ENCODE measurements at places on chromosomes 5 and 9. TPM values are rescaled to one million over a fixed set of nuclear protein-coding genes. Genes with fewer than 3 reads are reported as not detected.

Gene CD180
- not detected for total RNA-seq

Gene ECM2
- total RNA-seq: not detected

Gene CDX1
- not detected for total RNA-seq

Gene IFNK
- total RNA-seq: not detected

DNA sequence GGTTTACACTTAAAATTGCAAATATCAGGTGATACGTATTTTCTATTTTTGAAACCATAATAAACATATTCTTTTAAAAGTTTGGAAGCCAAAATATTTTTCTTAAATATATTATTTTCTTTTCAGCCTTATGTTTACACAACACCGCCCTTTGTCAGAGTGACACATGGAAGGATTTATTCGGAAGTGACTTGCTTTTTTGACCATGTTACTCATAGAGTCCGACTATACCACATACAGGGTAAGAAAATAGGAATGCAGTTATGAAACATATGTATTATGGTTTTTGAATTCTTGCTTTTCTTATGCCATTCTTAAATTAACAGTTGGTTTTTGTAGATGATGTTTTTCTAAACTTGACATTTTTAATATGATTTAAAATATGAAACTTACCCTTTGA, 133.9 kb downstream of the MAN2A1 start:
- DNase-seq: no peak
- no peak overlapping the region for H3K4me3 ChIP-seq
- no peaks in the 10 kb centered on the region for H3K4me1 ChIP-seq
- H3K27me3 ChIP-seq: no peaks in the 10 kb centered on the region

GRCh38 chr9:36966371-36967097, 67.5 kb downstream of the PAX5 start:
- no peaks in the 10 kb centered on the region for H3K4me1 ChIP-seq
- H3K27me3 ChIP-seq: peaks cover 4% of the 10 kb centered on the region
- H3K36me3 ChIP-seq: no peaks in the 10 kb centered on the region

- peaks cover 54% of the 10 kb centered on the region for H3K4me1 ChIP-seq
- no peaks in the 10 kb centered on the region for H3K36me3 ChIP-seq
- no peaks in the 10 kb centered on the region for H3K27me3 ChIP-seq
- peak overlapping the region; percentile 91 for H3K27ac ChIP-seq
Observed at GRCh38 chr9:98168941-98169488, 23.4 kb downstream of the CORO2A start.

GRCh38 chr5:127306647-127307046, 16.1 kb downstream of the MEGF10 start:
- peaks cover 24% of the 10 kb centered on the region for H3K27me3 ChIP-seq
- H3K4me1 ChIP-seq: no peaks in the 10 kb centered on the region
- H3K27ac ChIP-seq: no peak overlapping the region
- no peaks in the 10 kb centered on the region for H3K36me3 ChIP-seq
- no peak overlapping the region for H3K4me3 ChIP-seq

Gene CCL21
- not detected for total RNA-seq

DNA sequence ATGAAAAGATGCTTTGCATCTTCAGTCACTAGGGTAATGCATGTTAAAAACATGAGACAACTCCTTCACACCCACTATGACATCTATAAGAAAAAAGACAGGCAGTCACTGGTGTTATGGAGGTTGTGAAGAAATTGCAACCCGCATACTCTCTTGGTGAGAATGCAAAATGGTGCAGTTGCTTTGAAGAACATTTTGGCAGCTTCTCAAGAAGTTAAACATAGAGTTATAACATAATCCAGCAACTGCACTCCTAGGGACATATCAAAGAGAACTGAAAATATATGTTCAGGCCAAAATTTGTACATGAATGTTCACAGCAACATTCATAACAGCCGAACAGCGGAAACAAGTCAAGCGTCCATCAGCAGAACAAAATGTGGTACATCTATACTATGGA, 46.3 kb upstream of the TBC1D9B start:
- DNase-seq: no peak
- H3K4me3 ChIP-seq: no peak overlapping the region
- no peak overlapping the region for H3K27ac ChIP-seq
- no peaks in the 10 kb centered on the region for H3K36me3 ChIP-seq
- H3K27me3 ChIP-seq: no peaks in the 10 kb centered on the region

GRCh38 chr5:60604771-60605170, 95.2 kb downstream of the DEPDC1B start:
- H3K36me3 ChIP-seq: peaks cover 10% of the 10 kb centered on the region
- H3K27me3 ChIP-seq: no peaks in the 10 kb centered on the region
- H3K4me1 ChIP-seq: peaks cover 1% of the 10 kb centered on the region

Gene SH3TC2
- total RNA-seq: not detected

DNA sequence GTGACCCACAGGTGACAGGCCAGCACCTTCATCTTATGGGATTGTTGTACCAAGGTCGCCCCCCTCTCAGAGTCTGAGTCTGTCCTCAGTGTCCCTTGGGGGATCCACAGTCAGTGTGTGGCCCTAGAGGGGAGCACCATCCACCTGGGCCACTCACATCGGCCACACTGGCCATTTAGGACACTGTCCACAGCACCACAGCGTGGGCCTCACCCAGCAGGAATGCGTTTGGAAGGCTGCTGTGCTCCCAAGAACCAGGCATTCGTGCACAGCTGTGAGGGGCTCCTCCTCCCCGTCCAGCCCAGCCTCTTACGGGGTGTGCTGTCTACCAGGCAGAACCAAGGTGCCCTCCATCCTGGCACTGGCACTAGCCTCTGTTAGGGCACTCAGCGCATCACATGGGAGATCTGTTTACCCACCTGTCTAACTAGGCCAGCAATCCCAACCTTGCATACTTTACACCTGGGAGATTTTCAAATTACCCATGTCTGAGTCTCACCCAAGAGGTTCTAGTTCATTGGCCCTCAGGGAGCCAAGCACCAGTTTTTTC, 24.5 kb upstream of the UBE2QL1 start:
- no peak overlapping the region for H3K4me3 ChIP-seq
- H3K36me3 ChIP-seq: no peaks in the 10 kb centered on the region
- H3K27ac ChIP-seq: no peak overlapping the region
- peaks cover 24% of the 10 kb centered on the region for H3K27me3 ChIP-seq
- DNase-seq: no peak

Gene WNK2
- total RNA-seq: not detected

DNA sequence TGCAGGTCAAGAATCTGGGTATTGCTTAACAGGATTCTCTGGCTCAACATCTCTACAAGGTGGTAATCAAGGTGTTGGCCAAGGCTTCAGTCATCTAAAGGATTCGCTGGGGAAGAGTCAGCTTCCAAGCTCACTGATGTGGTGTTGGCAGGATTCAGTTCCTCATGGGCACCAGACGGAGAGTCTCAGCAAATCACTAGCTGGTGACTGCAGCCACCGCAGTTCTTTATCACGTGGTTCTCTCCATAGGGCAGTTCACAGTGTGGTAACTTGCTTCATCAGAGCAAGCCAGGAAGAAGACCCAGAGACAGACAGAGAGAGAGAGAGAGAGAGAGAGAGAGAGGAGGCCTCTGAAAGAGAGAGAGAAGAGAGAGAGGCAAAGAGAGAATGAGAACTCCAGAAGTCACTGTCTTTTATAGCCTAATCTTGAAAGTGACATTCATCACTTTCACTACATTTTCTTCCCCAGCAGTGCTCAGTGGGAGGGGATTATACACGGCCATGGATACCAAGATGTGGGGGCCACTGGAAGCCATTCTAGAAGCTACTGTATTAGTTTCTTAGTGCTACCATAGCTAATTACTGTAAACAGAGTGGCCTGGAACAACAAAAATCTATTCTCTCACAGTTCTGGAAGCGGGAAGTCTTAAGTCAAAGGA, 109.2 kb upstream of the SMIM23 start:
- no peaks in the 10 kb centered on the region for H3K4me1 ChIP-seq
- DNase-seq: no peak
- no peak overlapping the region for H3K27ac ChIP-seq

DNA sequence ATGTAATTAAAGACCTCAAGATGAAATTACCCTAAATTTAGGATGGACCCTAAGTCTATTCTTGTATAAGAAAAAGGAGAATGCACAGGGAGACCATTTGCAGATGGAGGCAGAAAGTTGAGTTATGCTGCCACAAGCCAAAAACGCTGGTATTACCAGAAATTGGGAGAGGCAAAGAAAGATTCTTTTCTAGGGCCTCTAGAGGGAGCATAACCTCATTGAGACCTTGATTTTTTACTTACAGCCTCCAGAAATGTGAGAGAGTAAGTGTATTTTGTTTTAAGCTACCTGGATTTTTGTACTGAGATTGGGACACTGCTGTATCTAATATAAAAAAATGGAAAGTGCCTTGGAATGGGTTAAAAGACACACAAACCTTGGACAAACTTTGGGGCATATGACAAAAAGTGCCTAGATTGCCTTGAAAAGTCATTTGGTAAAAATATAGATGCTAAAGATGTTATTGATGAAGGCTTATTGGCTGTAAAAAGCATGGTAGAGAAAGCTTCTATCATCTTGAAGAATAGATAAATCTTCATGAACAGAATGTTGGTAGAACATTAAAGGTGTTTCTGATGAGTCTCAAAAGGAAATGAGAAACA, 174.7 kb upstream of the PRDM9 start:
- no peak overlapping the region for H3K4me3 ChIP-seq
- H3K4me1 ChIP-seq: no peaks in the 10 kb centered on the region
- no peak for DNase-seq
- H3K27me3 ChIP-seq: no peaks in the 10 kb centered on the region
- no peak overlapping the region for H3K27ac ChIP-seq

- no peaks in the 10 kb centered on the region for H3K27me3 ChIP-seq
- no peak overlapping the region for H3K4me3 ChIP-seq
Observed at GRCh38 chr9:12221470-12221869, 471.7 kb upstream of the TYRP1 start.

Gene MELK
- total RNA-seq: 80.4 TPM

DNA sequence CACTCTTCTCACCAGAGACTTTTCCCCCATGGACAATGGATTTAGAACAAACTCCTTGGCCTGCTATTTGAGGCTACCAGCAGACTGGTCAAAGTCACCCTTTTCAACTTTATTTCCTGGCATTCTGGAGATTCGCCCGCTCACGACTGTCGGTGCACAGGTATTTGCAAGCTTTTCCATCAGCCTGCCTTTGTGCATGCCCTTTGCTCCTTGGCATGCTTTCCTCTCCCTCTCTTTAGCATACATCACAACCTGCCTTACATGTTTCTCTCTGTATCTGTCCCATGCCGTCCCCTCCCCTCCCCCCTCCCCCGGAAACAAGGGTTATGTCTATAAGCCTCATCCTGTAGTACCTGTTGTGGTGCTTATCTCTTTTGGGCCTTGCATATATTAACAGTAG, 257.1 kb downstream of the AOPEP start:
- DNase-seq: no peak
- no peak overlapping the region for H3K4me3 ChIP-seq
- peaks cover 11% of the 10 kb centered on the region for H3K27me3 ChIP-seq
- H3K27ac ChIP-seq: no peak overlapping the region
- H3K36me3 ChIP-seq: no peaks in the 10 kb centered on the region

GRCh38 chr9:109812818-109813281, 32.9 kb downstream of the PALM2AKAP2 start:
- H3K4me1 ChIP-seq: peaks cover 3% of the 10 kb centered on the region
- H3K36me3 ChIP-seq: no peaks in the 10 kb centered on the region
- no peak overlapping the region for H3K27ac ChIP-seq
- H3K27me3 ChIP-seq: peaks cover 6% of the 10 kb centered on the region
- no peak for DNase-seq

DNA sequence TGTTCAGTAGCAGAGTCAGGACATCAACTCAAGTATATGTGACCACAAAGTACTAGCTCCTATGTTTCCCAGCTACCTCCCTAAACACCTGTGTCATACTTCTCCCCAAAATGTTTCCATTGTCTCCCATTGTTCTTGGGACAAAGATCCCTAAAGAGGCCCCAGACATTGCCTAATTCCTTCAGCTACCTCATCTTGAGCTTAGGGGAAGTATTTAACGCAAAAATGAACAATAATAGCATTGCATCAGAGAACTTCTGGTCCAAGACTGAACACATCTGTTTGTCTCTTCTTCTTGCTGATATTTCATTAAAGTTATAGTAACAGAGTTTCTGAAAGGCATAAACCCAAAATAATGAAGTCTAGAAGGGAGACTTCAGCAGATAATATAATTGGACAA, 430.8 kb downstream of the MTRR start:
- no peaks in the 10 kb centered on the region for H3K4me1 ChIP-seq
- H3K36me3 ChIP-seq: no peaks in the 10 kb centered on the region
- H3K27me3 ChIP-seq: no peaks in the 10 kb centered on the region
- no peak overlapping the region for H3K27ac ChIP-seq

Measured in activated CD8-positive, alpha-beta memory T cell treated with anti-CD3 and anti-CD28 coated beads, Interleukin-2, amount 10 ng/mL, durations not matched to agents 7 days and 5 days (primary cell).